Activated T-cell treated with anti-CD3 and anti-CD28 coated beads for 48 hours (primary cell): ENCODE measurements at places on chromosomes 2 and 18.

DNA sequence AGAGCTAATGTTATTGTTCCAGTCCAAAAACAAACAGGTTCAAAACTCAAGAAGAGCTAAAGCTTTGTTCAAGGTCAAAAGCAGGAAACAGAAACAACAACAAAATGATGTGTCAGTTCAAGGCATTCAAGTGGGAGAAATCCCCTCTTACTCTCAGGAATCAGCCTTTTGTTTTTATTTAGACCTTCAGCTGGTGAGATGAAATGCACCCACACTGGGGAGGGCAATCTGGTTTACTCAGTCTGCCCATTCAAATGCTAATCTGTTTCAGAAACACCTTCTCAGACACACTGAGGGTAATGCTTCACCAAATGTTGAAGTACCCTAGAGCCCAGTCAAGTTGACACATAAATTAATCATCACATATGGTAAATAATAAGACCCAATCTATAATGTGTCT is 150.6 kb downstream of the TMX3 start:
- no peak for DNase-seq

DNA sequence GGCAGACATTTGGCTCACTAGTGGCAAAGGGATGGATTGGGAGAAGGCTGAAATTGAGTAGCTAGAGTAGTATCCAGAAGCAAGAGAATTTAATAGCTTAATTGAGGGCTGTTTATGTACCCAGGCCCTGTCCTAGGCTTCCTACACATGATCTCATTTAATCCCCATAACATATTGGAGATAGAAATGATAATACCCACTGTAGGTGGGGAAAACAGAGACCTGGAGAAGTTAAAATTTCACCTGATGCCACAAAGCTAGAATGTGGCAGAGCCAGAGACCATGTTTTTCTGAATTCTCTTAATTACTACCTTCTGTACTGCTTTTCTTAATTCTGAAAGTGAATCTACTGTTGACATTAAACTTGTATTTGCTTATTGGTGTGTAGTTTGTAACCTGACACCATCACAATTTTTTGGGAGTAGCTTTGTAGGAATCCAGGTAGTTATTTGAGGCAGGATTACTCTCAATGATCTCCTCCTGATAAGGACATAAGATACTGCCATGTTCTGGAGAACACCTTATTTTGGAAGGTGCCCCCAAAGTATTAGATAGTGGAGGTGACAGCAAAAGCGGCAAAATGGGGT is 42.2 kb downstream of the RAB10 start:
- DNase-seq = no peak

DNA sequence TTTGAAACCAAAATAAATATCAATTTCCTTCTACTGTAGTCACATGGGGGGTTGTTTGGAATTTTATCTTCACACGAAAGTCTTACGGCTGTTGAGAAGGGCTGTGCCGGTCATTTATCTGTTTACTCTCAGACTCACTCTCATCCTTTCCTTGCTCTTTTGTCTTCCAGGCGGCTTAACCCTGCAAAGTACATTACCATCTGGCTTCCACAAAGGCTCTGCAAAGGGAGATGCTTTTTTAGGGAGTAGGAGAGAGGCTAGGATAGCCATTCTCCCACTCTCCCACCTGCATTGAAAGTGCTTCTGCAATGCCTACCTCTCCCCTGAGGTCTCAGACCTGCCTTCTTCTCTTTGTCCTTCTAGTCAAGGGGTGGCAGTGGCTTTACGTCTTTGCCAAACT is 247.6 kb downstream of the MEIS1 start:
- no peak for DNase-seq

GRCh38 chr2:72103161-72103560 is 44.5 kb downstream of the CYP26B1 start:
- no peak for DNase-seq

- no peak for DNase-seq
Observed at GRCh38 chr2:44929735-44930273, 11.7 kb upstream of the SIX3 start.

- DNase-seq = no peak
Observed at GRCh38 chr2:233542507-233542906, 24.1 kb downstream of the USP40 start.

- DNase-seq = no peak
Observed at GRCh38 chr2:237305579-237305978, 108.4 kb downstream of the COL6A3 start.

DNA sequence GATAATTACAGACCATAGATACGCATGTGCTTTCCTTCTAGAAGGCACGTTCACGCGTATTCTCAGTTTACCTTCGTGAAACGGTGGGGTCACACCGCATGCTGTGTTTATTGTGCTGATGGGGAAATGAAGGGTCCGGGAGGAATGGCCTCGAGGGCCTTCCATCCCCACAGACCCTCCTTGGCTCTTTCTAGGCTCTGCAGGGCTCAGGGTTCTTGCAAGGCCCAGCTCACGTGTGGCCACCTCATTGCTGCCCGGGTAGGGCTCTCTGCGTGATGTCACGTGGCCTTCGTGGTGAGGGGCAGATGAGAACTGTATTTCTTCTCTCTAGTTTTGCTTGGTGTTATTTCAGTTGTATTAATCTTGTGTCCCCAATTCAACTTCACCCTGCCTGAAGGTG is 133.5 kb upstream of the ALKAL2 start:
- no peak for DNase-seq

DNA sequence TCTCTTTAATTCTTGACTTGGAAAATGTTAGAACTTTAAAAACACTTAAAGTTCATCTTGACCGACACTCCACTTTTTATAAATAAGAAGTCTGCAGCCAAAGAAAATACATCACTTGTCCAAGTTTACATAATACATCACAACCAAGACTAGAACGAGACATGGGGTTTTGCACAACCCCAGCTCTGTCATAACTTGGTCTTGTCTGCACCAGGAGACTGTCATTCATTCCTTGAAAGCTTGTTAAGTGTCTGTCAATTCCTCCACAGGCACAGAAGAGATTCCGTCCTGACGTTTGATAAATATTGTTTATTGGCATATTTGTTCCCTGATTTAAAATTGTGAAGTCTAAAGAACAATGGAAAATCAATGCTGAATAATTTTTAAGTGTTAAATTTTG is 139.5 kb upstream of the SETBP1 start:
- no peak for DNase-seq

GRCh38 chr2:218276986-218277755 is 6.9 kb downstream of the PNKD start:
- DNase-seq = no peak

- no peak for DNase-seq
Observed at GRCh38 chr2:106519767-106520166, 32.6 kb downstream of the CD8B2 start.

- DNase-seq = no peak
Observed at GRCh38 chr2:1527153-1527992, 114.1 kb downstream of the TPO start.

DNA sequence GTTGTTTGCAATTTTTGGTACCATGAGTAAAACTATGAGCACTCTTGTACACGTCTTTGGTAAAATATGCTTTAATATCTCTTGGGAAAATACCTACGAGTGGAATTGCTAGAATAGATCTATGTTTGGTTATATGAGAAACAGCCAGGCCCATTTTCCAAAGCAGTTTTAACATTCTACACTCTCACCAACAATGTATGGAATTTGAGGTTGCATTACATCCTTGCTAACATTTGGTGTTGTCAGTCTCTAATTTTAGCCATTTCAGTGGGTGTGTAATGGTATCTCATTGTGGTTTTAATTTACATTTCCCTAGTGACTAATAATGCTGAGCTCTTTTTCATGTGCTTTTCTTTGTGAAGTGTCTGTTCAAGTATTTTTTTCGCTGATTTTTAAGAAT is 118.9 kb upstream of the TCF4 start:
- DNase-seq = no peak

GRCh38 chr2:202101026-202101579 is 28.0 kb downstream of the KIAA2012 start:
- no peak for DNase-seq

GRCh38 chr2:195164930-195165329 is 492.1 kb upstream of the SLC39A10 start:
- no peak for DNase-seq

DNA sequence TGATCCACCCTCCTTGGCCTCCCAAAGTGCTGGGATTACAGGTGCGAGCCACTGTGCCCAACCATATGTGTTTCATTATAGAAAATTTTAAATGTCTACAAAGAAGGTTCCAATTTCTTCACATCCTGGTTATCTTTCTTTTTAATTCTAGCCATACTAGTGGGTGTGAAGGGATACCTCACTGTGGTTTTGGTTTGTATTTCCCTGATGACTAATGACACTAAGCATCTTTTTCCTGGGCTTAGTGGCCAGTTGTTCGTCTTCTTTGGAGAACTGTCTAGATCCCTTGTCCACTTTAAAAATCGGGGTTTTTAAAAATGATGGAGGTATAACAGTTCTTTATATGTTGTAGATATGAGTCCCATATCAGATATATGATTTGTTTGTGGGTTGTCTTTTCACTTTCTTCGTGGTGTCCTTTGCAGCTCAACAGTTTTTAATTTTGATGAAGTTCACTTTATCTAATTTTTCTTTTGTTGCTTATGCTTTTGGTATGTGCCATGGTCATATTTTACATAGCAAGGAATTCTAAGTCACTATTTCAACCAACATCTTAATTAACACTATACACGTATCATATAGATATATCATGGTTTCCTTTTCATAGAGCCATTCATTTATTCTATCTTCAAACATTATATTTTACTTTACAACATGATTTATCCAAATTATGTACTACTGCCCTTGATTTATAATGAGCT is 135.0 kb upstream of the RIOK3 start:
- no peak for DNase-seq

DNA sequence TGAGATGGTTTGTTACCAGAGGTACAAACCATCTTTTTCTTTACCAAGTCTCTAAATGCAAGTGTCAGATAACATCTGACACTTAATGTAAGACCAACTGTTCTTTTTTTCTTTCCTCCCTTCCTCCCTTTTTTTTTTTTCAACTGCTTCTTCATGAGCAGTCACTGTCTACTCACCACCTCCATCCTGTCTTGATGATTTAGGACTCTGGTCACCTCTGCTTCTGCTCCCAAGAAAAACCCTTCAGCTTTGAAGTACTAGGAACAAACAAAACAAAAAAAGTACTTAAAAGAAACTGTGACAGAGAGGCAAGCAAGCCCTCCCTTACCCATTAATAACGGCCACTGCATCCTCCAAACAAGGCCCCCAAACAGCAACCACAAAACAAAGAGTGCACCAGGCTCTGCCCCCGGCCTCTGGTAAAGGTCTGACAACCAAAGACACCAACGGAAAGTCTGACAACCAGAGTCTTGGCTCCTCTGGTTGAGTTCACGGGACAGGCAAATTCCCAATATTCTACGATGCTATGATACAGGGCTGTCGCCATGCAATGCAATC is 141.0 kb downstream of the ARL4C start:
- DNase-seq = no peak

DNA sequence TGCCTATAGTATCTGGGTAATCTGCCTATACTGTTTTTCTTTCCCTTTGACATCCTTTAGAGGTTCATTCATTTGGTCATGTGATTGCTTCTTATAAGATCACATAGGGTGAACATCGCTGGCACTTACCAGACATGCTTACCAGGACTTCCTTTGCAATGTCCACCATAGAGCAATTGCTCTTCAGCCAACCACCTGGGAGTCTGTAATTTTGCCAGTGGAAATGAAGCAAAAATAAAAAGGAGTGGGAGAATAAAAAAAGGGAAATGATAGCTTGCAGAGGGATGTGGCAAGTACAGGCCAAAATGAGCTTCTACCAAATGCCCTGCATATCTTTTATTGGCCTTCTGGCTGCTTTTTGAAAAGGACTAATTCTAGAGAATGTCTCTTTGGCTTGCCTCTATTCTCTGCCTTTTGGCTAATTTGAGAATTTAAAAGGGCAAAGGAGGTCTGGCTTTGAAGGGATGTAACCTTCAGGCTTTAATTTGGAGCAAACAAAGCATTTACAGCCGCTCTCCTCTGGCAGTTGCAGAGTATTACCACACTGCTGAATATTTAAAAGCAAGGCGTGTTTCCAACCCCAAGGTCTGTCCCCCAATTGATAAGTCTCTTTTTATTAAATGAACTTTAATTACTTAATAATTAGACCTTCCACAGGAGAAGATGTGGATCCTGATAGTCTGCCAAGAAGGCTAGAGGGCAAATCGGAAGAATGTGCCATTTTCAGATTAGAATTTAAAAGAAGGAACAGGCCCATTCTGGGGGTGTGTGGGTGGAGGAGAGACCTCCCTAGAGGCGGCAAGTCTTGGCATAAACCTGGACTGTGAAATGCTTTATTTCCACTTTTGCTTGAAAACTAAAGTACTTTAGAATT is 557.9 kb downstream of the DCC start:
- DNase-seq = no peak

DNA sequence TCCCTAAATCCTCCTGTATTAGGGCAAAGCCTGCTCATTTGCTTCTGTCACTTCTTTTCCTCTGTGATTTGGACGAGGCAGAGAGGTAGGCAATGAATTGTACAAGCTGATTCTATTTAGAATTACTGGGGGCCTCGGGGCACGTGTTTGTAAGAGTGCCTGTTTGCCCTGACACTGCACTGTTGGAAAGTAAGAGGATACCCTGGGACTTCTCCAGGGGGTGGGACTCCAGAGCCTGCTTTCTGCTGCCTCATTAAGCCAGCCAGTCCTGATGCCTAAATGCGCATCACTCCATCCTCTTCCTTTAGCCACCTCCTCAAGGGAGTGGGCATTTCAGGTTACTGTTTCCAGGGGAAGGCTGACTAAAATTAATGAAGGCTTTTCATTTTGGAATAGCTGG is 134.3 kb downstream of the TDRD15 start:
- no peak for DNase-seq

- no peak for DNase-seq
Observed at GRCh38 chr18:23259701-23260681, 124.7 kb downstream of the CABLES1 start.

- no peak for DNase-seq
Observed at GRCh38 chr2:61620244-61621159, 82.3 kb upstream of the XPO1 start.

- no peak for DNase-seq
Observed at GRCh38 chr18:59466980-59467379, 107.9 kb upstream of the LMAN1 start.

DNA sequence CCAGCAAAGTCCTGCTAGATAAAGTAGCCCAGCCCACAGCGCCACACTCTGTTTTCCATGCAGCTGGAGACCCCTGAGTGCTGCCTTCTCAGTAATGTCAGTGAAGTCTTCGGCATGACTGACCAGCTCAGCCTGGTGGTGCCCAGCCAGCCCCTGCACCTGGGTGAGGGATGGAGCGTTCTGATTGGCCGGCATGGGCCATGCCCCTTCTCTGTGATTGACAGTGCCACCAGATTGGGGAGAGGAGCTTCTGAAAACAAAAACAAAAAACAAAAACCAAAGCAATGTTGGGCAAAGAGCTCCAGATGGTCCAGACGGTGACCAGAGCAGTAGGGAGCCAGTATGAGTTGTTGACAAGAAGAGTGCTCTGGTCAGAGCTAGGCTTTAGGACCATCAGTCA is 122.6 kb downstream of the DYSF start:
- DNase-seq = no peak

DNA sequence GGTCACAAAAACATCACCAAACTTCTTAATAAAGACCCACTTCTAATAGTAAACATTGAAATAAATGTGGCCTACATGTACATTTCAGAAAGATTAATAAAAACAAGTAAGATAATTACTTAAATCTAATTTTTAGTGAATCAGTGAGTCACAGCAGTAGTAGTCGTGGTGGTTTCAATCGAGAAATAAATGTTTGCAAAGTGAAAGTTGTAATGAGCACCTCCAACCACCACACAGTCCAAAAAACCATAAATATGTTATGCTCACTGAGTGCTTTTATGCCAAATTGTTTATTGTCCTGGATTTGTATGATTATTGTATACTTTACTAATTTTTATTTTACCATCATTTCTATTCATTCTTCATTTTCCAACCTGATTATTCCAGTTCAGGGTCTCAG is 61.8 kb upstream of the SPOPL start:
- no peak for DNase-seq
